GM13976 (cell line): ENCODE measurements at places on chromosomes 1 and 21.

DNA sequence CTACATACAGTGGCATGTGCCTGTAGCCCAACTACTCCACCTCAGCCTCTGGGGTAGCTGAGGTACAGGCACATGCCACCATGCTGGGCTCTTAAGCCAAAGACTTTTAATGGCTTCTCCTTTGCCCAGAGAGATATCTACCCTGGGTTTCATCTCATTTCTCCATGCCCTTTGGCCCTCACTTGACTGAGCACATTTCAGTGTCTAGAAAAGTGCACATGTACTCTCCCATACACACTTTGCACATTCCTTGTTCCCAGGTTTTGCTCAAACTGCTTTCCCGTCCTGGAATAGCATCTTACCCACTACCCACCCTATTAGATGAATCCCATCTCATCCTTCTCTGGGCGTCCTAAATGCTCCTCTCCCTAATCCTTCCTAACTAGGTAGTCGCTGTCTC, 10.2 kb upstream of the RXRG start:
- no peak for DNase-seq

- no peak for DNase-seq
Observed at GRCh38 chr21:28487455-28488070, 505.1 kb downstream of the LTN1 start.

GRCh38 chr1:207049054-207049453, 2.0 kb downstream of the YOD1 start:
- DNase-seq: no peak

DNA sequence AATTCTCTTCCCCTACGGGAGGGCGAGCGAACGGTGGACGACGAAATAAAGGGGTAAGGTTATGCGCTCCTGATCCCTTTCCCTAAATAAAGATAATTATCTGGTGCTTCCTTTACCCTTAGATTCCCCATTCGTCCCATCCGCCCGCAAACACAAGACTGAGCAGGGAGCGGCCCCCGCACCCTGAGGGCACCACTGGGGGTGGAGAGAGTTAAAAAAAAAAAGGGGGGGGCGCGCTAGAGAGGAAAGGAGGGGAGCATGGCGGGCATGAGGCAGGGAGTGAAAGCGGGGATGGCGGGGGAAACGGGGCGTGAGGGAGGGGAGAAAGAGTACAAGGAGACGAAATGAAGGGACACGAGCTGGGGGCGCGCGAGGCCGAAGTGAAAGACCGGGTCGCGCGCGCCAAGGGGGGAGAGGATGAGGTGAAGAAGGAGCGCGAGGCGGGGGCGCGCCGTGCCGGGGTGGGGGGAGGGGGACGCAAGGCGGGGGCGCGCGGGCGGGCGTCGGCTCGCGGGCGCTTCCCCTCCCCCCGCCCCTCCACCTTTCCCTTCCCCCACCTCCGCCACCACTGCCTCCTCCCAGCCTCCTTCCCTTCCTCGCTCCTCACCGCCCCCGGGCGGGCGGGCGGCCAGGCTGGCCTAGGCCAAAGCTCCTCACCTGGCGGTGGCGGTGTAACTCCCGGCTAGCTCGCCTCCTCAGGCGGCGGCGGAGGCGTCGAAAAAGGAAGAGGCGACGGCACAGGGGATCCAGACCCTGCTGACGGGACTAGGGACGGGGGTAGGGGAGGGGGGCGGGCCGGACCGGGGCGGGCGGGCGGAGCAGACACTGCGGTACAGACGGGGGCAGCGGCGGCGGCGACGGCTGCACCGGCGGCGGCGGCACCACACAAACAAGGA, 448 bp downstream of the GATAD2B start:
- no peak for DNase-seq

DNA sequence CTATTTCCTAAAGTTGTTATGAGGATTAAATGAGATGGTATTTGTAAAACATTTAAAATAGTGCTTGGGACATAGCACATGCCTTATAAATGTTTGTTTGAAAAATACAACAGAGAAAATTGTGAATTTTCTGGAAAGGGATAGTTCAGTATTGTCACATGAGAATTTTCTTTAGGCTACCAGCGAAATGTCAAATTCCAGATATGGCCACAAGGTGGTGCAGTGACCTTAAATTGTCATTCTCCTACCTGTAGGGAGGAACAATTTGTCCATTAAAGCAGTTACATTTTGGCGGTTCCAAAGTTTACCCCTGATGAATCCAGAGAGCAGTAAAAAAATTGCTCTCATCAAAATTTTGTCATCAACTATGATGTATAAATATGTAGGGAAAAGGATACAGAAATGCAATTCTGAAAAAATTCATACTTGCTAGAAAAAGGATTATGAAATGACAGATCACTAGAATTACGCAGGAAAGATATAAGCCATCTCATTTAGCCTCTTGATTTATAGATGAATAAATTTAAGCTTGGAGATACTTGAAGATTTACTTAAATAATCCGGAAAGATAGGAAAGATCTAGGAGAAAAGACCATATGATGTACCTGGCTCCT, 50.2 kb upstream of the TSHB start:
- DNase-seq: peak; percentile 17
